NCI-H2171 (cell line): ENCODE measurements at places on chromosomes 2 and 18.

- no peak for DNase-seq
Measured at GRCh38 chr2:201517094-201517493, 65.6 kb downstream of the STRADB start.

GRCh38 chr18:71529703-71530303 is 1014.3 kb downstream of the CBLN2 start:
- no peak for DNase-seq

- no peak for DNase-seq
Measured at GRCh38 chr18:7572822-7573221, 5.7 kb downstream of the PTPRM start.

DNA sequence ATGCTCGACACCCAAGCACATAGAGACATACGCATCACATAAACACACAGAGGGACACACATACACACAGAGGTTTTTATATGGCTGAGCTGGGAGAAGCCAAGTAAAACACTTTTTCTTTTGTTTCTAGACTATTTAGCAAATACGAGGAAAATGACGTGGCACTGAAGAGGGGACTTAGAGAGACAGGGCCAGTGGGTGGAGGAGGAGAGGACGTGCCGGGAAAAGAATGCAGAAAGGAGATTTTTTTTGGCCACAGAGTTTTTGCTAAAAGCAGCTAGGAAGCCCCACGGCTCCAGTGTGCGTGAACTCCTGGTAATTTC is 168.5 kb upstream of the KLF7 start:
- no peak for DNase-seq

DNA sequence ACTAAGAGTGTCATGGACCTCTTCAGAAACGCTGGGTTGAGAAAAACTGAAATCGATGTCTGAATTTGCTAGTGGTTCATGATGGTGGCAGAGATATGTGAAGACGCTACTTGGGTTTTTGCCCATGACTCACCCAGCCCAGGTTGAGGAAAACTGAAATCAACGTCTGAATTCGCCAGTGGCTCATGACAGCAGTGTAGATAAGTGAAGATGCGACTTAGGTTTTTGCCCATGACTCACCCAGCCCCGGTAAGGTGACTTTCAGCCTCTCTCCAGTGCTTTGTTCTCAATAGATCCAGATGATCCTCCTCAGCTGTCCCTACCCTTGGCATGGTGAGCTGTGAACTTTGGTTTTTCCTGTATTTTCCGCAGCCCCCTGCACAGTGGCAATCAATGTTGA is 105.3 kb upstream of the SIX3 start:
- DNase-seq = no peak

- no peak for DNase-seq
Measured at GRCh38 chr2:237201461-237202287, 116.0 kb downstream of the COPS8 start.

DNA sequence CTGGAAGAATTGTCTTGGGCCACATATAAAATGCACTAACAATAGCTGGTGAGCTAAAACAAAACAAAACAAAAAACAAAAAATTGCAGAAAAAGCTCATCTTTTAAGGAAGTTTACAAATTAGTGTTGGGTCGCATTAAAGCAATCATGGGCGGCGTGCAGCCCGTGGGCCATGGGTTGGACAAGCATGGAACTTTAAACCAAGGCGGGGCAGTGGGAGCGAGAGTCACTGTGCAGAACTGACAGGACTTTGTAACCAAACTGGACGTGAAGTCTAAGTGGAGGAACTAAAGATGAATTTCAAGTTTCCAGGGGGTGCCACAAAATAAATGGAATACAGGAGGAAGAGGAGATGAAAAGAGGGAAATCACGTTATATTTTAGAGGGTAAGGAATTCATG is 80.7 kb downstream of the PSMG2 start:
- DNase-seq = no peak

DNA sequence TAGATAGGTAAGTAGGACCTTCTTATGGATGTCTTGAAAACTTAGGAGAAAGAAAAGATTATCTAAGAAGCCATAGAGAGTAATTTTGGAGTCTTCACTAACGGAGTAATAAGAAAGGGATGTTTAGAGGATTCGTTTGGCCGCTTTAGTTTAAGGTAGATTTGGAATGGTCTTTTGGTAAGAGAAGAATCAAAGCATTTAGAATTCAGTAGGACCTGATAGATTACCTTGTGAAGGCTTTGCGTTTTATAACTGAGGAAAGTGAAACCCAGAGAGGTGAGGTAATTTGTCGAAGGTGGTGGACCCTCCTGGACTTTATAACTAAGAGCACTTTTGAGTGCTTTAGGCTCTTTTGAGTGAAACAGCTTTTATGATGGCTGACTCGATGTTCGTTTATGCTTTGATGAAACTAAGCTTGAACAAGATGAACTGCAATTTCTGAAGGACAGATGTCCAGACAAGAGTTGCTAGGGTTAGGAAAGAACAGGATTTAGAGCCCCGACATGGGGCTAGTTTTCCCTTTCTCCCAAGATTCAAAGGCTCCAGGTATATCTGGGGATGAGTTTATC is 1.3 kb downstream of the MYL12B start:
- DNase-seq = no peak

DNA sequence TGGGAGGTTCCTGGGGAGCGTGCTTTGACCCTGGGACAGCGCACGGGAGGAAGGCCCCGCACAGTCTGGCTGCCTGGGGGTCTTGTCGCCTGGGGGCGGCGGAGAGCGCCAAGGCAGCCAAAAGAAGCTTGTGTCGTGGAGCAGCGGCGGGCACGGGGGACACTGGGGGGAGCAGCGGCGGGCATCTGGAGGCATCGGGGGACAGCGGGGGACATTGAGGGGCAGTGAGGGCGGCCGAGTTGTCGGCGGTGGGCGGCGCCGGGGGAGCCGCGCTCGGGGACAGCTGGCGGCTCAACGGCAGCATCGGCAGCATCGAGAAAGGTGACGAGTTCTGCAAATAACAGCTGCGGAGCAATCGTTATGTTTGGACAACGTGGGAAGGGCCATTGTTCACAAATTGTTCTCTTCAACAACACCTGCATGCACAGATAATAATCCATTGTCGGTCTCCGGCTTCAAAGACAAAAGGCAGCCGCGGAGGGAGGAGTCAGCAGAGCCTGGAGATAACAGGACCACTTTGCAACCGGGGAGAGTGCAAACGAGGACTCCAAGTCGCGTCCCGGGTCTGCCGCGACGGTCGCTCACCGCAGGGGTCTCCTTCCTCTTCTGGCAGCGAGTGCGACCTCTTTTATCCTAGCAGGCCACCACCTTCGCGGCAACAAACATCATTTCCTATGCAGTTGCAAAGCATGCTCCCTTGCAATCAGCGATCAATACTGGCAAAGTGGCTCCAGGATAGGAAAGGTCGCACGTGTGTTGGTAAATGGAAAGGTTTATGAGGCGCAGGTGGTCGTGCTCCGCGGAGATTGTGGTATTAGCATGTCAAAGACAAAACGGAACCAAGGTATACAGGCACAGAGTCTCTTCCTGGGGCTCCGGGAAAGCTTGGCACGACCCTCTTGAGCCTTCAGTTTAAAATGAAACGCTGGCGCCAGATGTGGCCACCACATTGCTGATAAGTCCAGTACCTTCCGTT is 132.3 kb upstream of the DLX2 start:
- DNase-seq = peak; percentile 56

DNA sequence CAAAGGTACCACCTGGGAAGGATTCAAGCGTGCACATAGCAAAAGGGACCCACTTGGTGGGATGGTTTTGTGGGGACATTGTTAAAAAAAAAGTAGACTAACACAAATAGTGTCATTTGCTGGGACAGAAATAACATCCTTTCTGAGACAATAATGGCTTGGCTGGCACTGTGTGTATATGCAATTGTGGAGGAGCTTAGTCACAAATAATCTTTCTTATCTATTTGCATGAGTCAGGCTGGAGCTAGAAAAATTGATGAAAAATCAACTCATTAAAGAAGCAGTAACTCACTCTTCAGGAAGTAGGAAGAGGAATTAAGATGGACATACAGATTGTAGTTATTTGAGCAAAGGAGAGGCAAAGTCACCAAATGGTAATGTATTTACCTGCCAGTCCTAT is 29.5 kb upstream of the ITGB6 start:
- no peak for DNase-seq

DNA sequence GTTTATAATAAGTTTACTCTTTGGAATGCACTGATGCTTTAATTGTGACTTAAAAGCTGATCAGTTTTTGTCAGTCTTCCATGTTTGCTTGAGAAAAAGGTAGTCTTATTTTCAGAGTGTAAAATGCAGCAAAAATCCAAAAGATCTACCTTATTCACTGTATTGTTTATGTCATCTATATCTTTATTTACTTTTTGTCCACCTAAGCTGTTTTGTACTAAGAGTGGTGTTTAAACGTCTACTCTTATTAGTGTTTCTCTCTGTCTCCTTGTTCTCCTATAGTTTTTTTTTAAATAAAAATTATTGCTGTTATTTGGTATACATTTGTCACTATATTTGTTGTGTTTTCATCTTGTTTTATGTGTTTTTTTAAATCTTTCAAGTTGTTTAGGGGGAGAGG is 50.4 kb downstream of the VRK2 start:
- no peak for DNase-seq

DNA sequence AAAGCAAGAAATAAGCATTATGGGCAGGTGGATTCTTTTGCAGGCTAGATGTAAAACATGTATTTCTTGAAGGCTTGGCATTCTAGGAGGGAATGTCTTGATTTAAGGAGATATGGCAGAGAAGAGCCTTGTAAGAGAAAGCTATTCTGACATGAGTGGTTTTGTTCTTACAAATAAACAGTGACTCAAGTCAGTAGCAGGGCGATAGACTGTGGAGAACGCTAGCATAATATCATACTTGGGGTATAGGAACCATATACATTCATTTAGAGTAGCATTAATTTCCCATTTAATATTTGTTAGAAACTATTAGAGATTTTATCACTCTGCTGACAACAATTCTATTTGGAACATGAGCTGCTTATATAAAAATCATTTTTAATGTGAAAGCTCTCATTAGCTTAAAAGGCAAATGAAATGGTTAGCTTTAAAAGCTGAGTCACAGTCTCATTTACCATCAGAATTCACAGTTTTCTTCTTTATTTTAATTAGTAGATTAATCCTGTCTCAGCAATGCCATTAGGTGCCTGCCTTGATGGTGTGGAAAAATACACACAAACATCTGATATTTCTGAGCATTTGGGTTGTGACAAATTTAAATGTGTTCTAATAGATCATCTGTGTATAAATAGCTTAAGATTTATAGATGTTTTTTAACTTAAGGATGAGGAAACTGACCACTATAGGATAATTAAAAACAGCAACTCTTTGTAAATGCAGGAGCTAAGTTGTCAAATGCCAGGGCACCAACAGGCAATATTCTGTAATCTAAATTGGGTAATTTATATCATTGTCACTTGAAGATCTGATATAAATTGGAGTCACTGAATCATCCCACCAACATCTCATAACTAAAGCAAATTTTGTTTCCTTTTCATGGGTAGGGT is 276.7 kb downstream of the PLCL1 start:
- no peak for DNase-seq

DNA sequence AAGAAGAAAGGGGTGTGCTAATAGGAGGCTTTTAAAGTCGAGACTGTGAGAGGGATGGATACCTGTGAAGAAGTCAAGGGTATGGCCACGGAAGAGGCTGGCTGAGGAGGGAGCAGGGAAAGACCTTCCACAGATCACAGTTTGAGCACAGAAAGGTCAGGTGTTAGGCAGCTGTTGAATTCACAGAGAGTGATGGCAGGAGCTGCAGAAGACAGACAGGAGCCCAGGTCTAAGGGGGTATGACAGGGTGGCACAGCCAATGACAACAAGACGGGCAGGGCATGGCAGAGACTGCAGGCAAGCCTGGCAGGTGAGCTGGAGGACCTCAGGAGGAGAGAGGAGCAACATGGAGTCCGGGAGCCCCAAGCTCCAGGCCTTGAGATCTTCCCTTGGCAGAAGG is 163.1 kb downstream of the LAMA1 start:
- DNase-seq = no peak

DNA sequence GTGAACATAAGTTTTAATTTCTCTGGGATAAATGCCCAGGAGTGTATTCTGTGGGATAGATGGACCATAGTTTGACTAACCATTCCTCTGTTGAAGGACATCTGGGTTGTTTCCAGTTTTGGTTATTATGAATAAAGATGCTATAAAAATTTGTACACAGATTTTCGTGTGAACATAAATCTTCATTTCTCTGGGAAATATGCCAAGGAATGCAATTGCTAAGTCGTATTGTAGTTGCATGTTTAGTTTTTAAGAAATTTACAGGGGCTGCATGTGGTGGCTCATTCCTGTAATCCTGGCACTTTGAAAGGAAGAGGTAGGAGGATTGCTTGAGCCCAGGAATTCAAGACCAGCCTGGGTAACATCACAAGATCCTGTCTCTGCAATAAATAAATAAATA is 6.9 kb upstream of the SLC11A1 start:
- DNase-seq = no peak

- no peak for DNase-seq
Measured at GRCh38 chr2:241514986-241515737, 6.8 kb upstream of the STK25 start.

DNA sequence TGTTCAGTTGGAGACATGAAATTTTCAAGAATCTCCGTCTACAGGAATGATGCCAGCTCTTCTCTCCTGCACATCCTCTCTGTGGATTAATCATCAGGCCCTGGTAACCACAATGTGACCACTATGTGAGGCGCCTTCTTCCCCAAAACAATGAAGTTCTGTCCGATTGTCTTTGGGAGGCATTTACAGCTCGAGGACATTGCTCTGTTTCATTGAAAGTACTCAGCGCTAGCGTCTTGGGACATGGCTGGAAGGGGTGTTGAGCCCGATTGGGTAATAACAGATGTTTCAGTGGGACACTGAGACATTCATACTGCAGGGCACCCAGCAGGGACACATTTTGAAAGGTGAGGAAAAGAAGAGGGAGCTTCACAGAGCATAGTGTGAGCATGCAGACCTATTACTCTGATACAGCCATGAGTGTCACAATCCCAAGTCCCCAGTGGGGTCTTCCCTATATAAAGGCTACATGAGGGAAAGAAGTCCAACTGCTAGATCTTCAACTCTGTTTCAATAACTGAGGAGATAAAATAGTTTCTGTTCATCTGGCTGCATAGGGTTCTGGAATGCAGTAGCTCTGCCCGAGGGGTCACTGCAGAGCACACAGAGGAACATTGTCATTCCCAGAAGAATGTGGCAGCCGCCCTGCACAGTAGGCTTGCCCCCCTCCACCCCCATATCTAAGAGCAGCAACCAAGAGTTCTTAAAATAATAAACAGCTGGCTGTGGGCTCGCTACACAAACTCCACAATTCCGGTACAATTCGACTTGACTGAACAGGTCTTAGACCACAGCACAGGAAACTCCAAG is 237.3 kb downstream of the OSR1 start:
- no peak for DNase-seq

DNA sequence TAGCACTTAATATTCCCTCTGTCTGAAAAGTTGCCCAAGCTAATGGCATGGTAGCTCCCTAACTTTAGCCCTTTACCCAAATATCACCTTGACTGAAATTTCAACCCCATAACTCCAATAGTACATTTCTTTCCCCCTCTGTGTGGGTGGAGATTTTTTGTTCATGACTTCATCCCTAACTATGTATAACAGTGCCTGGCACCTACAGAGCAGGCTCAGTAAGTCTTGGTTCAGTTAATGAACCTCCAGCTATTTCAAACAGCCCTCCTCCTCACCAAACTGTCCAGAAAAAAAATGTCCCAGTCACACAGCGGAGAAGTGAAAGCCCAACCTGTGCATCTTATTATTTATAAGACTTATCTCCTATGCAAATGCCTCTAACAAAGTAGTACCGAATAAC is 18.6 kb downstream of the BUB1 start:
- no peak for DNase-seq

GRCh38 chr2:179376881-179377280 is 112.2 kb upstream of the SESTD1 start:
- DNase-seq = no peak

GRCh38 chr18:44816477-44816876 is 135.8 kb downstream of the SETBP1 start:
- DNase-seq = no peak

- DNase-seq = no peak
Measured at GRCh38 chr18:46624127-46624526, 32.9 kb downstream of the LOXHD1 start.
